ENCODE measurements at places on chromosomes 4 and X.

DNA sequence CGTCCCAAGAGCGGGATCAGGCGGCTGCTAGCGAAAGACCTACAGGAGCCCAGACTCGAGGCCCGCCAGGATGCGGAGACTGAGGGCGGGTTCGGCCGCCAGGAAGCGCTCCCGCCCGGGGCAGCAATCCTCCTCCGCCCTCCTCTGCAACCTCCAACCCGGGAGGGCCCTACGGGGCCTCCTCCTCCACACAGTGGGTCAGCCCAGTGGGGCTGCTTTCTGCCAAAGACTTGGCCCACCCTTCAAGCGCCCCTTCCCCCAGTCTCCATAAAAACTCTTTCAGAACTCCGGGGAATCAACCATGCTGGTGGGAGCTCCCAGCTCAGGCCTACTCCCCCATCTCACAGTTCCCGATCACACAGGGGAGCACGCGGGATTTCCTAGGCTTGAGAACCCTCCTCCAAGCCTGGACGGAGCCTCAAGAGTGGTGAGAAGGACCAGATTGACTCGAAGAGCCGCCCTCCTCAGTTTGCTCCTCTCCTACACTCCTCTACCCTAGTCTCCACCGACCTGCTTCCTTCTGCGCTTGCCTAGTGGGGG is 77.5 kb downstream of the RLIM start:
- DNase-seq = no peak

DNA sequence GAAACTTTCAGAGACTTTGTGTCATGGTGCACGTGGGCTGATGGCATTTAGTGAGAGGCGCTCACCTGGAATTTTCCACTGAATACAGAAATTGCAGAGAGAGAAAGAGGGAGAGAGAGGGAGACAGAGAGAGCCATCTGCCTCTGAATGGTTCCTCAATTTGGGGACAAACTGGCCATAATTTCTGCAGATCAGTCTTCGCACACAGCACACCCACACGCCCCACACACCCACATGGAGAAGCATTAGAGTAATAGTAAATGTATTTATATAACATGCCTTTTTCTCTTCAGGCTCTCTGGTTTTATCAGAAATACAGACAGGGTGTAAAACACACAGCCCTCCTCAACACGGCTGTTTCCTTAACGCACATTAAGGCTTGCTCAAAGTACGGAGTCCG is 38.6 kb downstream of the PRKX start:
- DNase-seq = no peak

DNA sequence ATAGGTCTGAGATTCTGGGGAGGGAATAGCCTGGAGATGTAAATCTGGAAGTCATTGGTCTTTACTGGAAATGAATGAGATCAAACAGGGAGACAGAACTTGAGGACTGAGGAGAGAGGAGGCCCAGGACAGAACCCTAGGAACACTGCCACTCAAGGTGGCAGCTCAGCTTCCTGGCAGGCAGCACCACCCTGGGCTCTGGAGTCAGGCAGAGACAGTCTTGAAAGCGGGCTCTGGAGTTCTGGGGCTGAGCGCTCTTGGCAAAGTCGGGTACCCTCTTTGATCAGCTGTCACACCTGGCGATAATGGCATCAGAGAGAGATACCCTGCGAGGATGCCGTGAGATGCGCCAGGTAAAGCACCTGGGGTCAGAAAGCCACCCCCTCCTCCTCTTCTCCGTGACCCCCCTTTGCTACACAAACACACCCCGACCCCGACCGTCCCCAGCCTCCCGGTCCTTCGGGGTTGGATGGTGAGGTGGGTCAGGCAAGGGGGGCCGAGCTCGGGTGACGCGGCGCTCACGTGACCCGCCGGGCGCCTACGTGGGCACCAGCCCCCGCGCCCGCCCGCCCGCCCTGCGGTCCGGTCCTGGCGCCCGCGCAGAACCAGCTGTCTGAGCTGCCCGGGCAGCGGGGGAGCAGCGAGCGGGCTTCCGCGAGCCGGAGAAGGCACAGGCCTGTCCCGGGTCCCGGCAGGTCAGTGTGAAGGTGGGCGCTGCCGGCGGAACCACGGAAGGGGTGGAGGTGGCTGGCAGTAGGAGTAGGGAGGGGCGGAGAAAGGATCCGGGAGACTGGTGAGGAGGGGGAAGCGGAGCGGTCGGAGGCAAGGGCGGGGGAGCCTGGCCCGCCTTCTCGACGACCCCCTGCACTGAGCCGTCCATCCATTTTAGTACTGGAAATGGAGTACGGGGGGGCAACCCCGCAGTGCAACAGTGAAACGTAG is at the start of gene TCEAL3:
TSS of gene TCEAL3 (plus strand) at position 600 of the 942 bp plus-strand sequence. CDS start 1,102 bp downstream, outside the sequence.
- DNase-seq = peak; percentile 17

- no peak for DNase-seq
These were observed 388.6 kb upstream of the MAGEB2 start for GRCh38 chrX:29826742-29827141.

DNA sequence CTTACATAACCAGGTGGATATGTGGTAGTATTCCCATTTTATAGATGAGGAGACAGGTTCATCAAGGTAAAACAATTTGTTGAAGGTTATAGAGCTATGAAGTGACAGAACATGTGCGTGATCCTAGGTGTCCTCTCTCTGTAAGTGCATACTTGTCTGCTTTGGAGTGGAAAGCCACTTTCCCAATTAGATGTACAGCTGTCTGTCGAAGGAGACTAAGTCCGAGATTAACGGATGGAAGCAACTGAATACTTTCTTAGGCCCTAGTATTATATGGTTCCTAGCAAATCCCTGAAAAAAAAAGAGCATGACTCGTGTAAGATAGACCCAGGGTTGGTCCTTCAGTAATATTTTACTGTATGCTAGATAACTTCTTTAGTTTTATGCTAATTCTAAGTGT is 19.7 kb downstream of the TMEM131L start:
- no peak for DNase-seq

GRCh38 chrX:68874076-68874475 is 45.3 kb downstream of the EFNB1 start:
- no peak for DNase-seq

- DNase-seq = no peak
These were observed 320.7 kb upstream of the CLNK start for GRCh38 chr4:11005300-11005699.

DNA sequence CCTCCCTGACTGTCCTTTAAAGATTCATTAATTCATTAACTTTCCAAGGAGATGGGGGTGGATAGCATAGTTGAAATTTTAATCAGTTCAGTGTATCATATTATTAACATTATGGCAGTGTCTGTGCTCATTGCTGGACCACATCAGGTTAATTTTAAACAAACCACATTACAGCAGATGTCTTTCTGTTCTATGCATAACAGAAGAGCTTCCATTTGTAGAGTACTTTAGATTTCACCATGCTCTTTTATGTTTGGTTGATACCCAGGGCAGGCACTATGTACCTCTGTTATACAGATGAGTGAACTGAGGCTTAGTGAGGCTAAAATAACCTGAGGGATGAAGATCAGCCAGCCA is 41.1 kb downstream of the AFF2 start:
- no peak for DNase-seq

- no peak for DNase-seq
These were observed 914.2 kb upstream of the PCDH7 start for GRCh38 chr4:29805916-29806480.

- no peak for DNase-seq
These were observed 190.2 kb downstream of the SMIM20 start for GRCh38 chr4:26104056-26104685.

- DNase-seq = no peak
These were observed 751.2 kb upstream of the PABPC4L start for GRCh38 chr4:134952775-134953174.

GRCh38 chr4:127601029-127601428 is 31.7 kb upstream of the INTU start:
- DNase-seq = no peak

DNA sequence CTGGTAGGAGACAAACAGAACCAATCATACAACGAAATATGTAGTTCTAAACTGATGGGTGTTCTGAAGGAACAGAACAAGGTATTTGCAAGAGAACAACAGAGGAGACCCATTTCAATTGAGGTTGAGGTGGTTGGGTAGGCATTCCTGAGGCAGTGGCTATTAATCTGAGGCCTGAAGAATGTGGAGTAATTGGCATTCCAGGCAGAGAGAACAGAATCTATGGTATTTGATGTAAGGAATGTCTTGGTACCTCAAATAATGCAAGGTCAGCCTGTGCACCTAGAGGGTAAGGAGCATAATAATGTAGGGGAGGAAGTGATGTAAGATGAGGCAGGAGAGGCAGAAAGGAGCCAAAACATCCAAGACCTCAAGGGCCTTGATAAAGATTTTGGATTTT is 109.5 kb upstream of the TEX13C start:
- no peak for DNase-seq

- DNase-seq = no peak
These were observed 76.0 kb downstream of the GLRA3 start for GRCh38 chr4:174753021-174753420.

DNA sequence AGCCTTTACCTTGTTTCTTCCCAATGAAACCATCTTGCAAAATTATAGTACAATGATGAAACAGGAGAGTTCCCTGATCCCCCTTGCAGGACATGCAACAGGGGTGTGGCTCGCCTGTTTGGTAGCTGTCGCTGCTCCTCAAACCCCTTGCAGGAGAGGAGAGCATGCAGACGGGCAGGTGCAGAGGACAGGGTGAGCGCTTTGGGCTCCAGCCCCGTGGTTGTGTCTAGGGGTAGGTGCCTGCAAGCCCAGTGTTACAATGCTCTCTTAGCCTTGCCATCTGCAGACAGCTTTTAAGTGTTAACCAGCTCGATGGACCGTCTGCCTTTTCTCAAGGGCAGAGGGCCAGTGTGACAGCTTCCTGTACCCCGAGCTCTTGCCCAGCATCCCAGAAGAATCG is 102.0 kb downstream of the TAB3 start:
- DNase-seq = no peak

DNA sequence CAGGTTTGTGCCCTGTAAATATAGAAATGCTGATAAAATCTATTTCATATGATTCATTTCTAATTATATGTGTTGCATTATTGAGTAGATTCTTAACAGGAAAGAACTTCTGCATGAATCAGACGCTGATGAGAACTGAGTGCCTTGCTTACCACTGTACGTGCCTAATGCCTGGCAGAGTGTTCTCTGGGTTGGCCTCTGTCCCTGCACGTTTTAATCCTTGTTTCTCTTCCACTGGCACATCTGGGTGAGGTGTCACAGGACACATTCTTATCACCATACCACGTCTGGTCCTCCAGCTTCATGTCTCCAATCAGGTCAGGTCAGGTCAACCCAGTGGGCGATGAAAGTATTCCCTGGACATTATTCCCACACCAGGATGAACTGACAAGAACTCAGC is 53.6 kb downstream of the KLF3 start:
- DNase-seq = no peak

GRCh38 chr4:142687547-142688275 is 158.4 kb downstream of the INPP4B start:
- no peak for DNase-seq

- DNase-seq = no peak
These were observed 222.5 kb downstream of the RAB28 start for GRCh38 chr4:13261486-13262257.

DNA sequence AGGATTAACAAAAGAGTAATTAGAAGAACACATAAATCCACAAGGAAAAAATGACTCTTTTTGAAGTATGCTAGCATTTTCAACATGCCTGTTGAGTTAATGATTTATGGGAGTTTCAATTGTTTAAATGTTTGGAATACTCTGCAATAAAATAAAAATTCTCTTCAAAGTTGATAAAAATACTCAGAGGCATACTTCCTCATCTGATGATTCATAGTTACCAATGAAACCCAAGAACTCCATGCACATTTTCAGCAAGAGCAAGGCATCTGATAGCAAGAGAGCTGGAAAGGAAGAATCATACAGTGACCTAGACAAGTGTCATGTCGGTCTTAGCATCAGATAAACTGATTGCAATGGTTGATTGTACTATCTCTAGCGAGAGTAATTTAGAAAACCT is 443.7 kb upstream of the ATOH1 start:
- DNase-seq = no peak

- no peak for DNase-seq
These were observed 32.1 kb downstream of the F11 start for GRCh38 chr4:186298031-186298647.

DNA sequence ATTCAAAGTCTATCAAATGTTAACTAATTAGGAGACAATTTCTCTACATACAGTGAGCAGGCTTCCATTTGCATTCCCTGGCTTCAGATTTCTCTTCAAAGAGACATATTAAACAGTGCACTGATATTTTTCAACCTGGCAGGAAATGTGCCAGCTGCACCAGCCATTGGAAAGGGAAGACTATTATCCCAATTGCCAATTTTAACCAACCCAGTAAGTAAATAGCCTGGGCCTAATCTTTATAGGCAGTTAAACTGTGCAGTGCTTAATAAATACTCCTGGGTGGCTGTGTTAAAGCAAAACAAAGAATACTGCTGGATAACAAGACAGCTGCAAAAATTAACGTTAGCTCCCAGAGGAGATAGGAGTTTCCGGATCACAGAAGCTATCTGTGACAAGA is 111.9 kb upstream of the GALNT7 start:
- DNase-seq = no peak

DNA sequence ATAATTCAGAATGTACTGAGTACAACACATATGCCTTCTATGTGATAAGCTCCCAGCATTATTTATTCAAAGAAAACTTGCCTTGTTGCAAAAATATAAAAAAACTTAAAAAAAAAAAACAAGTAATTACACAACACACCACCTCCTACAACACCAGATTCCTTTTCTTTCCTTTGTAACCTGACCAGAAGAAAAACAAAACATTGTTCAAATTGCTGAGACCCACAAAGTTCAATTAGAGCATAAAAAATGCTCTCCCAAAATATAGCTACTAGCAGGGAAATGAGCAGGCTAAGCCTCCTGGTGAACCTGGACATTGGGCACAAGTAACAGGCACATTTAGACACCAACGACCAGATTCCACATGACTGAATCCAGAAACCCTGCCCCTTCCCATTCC is 38.3 kb downstream of the MECP2 start:
- no peak for DNase-seq

DNA sequence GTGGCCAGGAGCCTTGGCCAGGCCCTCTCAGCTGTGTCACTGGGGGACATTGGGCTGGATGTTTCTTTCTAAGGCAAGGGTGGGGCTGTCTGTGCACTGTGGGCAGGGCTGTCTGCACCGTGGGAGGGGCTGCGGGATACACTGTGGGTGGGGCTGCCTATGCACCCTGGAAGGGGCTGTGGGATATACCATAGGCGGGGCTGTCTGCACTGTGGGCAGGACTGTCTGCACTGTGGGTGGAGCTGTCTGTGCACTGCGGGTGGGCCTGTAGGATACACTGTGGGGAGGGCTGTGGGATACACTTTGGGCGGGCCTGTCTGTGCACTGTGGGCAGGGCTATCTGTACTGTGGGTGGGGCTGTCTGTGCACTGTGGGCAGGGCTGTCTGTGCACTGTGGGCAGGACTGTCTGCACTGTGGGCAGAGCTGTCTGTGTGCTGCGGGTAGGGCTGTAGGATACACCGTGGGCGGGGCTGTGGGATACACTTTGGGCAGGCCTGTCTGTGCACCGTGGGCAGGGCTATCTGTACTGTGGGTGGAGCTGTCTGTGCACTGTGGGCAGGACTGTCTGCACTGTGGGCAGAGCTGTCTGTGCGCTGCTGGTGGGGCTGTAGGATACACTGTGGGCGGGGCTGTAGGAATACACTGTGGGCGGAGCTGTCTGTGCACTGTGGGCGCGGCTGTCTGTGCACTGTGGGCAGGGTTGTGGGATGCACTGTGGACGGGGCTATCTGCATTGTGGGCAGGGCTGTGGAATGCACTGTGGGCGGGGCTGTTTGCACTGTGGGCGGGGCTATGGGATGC is 31.1 kb downstream of the ACOX3 start:
- peak; percentile 46 for DNase-seq

Measured in activated CD8-positive, alpha-beta memory T cell treated with anti-CD3 and anti-CD28 coated beads for 1 hour (primary cell).